ENCODE measurements at places on chromosomes 2 and 18.

GRCh38 chr18:77146249-77147080, 13.9 kb upstream of the MBP start:
- DNase-seq: no peak

DNA sequence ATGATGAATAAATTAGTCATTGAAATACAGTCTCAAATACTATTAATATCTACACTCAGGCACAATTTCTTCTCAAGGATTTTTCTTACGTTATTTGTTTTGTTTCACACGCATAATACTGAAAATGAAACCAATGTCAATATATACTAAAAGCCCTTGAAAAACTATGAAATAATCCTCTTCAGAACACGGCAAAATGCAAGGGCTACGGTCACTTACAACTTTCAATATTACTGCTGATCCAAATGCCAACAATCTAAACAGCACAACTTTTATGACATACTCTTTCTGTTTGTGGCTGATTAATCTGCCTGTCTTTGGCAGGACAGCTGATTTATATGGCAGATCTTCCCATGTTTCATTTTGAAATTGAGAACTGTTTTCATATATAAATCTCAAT, 68.3 kb downstream of the LRPPRC start:
- no peak for DNase-seq

GRCh38 chr2:178800510-178800909, 6.7 kb downstream of the TTN start:
- no peak for DNase-seq

GRCh38 chr2:217552081-217552480, 450.7 kb downstream of the TNS1 start:
- DNase-seq: no peak

- no peak for DNase-seq
Observed at GRCh38 chr2:205086662-205087061, 541.4 kb downstream of the PARD3B start.

GRCh38 chr2:67663776-67664175, 266.6 kb downstream of the ETAA1 start:
- DNase-seq: peak; percentile 49

DNA sequence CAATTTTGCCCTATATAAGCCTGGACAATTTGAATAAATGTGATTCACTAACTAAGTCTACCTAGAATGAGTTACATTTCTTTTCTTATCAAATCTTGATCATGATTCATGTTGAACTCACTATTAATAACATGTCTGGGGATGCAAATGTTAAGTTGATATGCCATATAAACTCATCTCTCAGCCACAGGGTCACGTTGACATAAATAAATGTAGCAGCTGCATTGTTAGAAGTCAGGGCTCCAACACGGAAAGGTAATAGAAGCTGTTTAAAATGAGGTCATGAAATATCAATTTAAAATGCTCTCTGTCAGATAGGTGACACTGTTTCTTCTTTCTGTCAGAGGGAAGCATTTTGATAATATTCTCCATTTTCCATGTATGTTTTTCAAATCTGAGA, 521.9 kb downstream of the CCDC85A start:
- no peak for DNase-seq

DNA sequence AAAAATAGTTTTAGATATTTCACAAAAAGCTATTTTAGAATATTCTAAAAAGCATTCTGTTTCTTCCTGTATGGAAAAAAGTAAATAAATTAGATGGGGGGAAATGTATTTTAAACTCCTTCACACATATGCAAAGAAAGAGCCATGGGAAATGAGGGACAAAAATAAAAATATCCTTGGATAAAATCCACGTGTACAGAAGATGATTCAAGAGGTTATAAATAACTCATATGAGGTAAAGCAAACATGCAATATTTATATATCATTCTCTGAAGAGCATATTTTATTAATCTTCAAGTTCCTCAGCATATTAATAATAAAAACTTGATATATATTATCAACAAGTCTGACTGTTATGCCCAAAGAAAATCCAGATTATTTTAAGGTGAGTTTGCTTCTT, 8.8 kb upstream of the GFPT1 start:
- DNase-seq: no peak

DNA sequence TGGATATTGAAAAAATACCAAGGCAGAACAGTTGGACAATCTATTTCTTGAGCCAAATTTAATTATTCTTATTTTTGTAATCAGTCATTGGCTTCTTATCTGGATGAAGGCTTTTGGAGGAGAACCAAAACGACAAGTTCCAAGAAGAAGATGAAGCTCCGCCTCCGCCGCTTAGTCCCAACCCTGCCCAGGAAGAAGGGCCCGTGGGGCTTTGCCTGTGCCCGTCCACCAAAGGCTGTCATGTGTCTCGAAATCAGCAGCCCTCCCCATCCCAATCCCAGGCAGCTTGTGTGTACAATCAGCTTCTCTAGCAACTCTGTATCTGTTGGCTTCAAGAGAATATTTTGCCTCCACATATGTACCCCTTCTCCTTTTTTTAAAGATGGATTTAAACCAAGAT, 24.6 kb downstream of the PTRHD1 start:
- no peak for DNase-seq

DNA sequence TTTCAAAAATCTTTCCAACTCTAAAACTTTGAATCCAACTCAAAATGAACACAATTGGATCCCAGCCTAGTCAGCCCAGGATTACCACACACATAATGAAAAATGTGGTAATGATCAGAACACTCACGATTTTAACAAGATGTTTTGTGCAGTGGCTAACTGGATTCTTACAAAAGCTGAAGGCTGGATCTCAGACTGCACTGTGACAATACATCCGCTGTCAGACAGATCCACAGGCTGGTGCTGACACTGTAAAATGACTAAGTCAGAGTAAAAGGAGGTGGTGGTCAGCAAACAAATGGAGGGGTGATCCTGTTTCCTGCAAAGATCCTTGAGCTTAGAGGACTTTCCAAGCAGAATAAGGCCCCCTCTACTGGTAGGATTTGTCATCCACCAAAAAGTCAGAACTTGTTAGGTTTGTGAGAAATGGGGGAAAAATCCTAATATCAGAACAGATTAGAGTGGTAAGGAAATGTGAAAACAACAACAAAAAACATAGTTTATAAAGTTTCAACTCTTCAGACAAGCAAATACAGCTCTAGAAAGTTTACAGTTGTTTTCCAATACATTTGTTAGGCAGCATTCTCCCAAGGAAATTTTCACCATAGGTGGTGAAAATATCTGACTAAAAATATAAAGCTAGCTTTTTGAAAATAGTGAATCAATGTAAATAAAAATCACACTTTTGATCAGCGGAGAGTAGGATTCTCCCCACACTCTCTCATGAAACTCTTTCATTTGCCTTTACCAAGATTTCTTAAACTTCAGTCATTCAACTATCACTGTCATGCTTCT, 211.9 kb downstream of the AGPS start:
- DNase-seq: peak; percentile 70

- no peak for DNase-seq
Observed at GRCh38 chr18:76689646-76690264, 132.6 kb upstream of the ZNF236 start.

- no peak for DNase-seq
Observed at GRCh38 chr2:38583524-38583923, 19.2 kb downstream of the HNRNPLL start.

DNA sequence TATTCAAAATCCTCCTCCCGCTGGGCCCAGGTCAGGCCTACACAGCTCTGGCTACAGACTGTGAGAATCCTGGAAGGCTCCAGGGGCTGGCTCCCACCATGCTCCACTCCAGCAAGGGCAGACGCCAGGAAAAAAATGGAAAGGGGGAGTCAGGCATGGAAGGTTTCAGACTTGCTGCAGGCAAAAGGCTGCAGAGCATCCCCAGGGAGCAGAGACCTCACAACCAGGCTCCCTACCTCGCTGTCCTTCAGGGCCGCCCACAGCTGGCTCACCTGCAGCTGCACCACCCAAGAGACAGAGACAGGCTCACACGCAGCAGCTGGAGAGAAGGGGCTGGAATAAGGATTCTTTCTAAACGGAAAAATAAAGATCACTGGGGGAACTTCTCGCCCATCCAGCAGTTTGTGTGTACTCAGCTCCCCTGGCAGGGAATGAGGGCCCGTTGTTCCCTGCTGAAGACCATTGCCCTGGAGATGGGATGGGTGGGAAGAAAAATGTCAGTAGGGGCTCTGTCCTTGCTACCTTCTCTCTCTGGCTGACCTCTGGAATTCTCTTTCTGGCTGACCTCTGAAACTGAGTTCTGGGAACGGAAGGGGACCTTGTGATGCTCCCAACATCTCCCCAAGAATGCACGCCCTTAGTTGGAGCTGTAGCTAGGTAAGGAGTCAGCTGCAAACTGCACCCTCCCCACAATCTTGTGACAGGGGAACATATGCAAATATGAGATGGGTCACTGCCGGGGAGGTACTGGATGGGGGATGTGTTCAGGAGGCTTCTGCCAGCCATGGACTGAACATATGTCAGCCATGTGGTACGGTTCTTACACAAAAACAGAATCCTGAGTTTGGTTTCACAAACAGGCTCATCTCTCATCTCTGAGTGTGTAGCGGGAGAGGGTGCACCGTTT, 34.5 kb downstream of the BCL2 start:
- DNase-seq: no peak

DNA sequence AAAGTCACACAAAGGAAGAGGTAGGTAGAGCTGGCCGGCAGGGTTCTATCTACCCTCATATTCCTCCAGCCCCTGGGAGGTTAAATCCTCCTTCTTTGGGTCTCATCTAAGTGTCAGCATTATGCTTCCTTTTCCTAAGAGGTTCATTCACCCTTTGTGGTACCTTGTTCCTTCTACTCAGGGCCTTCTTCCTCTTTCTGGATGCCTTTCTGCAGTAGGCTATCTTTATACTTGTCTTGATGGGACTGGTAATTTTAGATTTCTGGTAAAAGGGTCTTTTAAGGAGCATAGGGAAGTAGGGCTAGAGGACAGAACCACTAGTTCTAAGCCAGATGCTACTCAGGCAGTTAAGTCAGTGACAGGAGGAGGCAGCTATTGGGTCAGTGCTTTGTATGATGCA, 13.7 kb upstream of the TNP1 start:
- no peak for DNase-seq

GRCh38 chr2:176096986-176097819, 2.4 kb upstream of the HOXD12 start:
- peak; percentile 46 for DNase-seq

DNA sequence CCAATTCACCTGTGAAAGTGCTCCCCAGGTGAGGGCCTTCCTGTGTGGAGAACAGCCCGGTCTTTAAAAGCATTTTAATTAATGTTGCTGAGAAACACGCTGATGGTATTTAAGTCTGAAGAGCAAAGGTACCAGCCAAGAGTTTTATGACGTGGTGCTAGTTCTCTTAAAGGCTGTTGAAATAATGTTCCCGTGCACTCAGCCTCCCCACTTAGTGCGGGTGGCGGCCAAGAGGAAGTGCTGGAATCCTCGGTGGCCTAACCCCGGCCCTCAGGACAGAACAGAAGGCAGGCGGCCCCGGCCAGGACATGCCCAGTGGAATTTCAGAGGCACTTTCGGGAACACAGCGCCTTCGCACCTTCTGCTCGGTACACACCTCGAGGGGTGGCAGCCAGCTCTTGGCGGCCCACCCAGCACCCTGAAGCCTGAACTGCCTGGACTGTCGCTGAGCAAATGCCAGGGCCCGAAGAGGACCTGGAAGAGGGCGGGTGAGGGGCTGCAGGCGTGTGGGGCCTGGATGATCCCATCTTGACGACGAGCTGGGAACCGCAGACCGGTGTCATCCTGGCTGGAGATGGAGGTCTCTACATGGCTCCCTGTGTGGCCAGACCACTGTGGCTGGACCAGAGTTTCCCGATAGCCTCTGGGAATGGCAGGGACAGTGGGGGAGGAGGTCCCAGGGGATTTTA, 142.9 kb downstream of the ASB1 start:
- no peak for DNase-seq

GRCh38 chr2:225040856-225041206, 1.4 kb downstream of the DOCK10 start:
- no peak for DNase-seq

DNA sequence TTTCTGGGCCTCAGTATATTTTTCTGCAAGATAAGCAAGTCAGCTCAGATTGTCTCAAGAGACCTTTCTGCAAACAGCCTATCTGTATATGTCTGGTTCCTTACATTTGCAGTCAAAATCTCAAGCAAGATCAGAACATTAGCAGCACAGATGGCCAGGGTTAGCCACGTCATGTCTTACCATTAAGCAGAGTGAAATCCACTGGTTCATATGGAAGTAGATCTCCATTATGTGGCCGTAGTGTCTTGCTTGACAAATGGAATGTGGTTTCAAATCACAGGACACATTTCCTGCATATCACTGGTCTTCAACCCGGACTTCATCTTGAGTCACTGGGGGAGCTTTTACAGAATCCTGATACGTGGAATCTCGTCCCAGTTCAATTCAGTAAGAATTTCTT, 500.2 kb downstream of the FBXO15 start:
- DNase-seq: no peak

DNA sequence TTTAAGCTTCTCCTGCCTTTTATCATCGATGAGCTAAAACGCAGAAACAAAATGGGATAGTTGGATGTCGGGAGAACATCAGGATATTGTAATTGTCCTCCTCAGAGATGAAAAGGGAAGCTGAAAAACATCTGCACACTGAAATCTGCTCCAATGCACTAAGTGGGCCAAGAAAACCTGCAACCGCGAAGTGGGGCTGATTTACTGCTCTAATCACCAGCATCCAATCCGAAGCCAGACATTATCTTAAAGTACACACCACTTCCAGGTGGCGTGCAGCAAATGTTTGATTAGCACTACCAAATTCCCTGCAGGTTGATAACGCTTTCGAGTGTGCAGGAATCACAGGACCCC, 230.3 kb upstream of the SLC14A2 start:
- no peak for DNase-seq

DNA sequence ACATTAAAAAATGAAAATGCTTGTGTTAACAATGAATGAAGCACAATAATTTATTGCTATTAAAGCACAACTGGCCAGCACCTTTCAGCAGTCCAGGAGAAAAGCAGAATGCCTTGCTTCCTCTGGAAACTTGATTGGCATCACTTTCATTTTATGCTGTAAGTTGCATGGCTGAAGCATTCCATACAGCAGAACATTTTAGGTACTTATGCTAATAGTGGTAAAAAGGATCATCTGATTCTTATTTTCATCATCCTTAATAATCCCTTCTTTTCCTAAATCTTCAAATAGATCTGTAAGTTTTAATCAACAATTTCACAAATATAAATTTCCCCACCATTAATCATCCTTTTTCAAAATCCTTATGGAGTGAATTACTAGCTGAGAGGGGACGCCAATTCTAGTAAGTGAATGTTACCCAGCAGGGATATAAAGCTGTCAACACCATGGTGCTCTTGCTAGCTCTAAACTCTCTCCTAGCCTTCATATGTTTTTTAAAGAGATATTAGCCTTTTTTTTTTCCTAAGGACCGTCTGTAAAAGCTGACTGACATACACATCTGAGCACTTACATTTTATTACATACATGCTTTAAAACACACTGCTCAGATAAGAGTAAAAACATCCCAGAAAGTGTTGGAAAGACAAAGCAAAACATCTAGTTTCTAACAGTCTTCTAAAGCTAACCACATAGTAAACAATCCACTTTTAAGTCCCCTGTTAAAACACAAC, 5.3 kb downstream of the SATB2 start:
- no peak for DNase-seq

DNA sequence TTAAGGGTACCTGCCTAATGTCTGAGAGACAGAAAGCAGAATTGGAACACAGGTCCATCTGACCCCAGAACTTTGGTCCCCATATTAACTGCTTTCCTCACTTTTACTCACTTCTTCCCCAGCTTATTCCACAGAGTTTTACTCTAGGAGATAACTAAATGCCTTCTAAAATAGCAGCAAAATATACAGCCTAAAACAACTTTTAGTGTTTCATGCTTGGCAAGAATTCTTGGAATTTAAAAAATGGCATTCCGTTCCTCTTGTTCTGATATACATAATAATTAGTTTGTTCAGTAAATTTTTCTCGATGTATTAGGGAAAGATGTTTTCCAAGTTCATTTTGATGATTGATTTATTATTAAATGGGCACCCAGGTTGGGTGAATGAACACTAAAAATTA, 151.9 kb downstream of the FHOD3 start:
- DNase-seq: no peak

All from stromal cell of bone marrow (primary cell).